ENCODE measurements at places on chromosomes 7 and 10.

DNA sequence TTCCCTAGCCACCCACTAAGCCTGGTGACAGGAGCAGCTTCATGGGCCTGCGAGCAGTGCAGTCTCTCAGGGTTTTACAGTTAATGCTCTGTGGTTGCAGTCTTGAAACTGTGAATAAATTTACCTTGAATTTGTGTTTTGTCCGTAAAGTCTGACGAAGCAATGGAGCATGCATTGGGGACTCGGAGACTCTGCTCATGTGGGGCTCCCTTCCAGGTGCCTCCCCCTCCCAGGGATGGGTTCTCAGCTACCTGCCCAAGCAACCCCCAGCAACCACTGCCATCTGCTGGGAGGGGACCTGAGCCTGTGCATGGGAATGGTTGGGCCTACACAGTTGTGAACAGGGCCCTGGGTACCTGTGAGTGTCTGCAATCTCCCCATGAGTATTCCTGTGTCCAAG lies 36.3 kb upstream of the IKZF1 start:
- DNase-seq = peak; percentile 25

DNA sequence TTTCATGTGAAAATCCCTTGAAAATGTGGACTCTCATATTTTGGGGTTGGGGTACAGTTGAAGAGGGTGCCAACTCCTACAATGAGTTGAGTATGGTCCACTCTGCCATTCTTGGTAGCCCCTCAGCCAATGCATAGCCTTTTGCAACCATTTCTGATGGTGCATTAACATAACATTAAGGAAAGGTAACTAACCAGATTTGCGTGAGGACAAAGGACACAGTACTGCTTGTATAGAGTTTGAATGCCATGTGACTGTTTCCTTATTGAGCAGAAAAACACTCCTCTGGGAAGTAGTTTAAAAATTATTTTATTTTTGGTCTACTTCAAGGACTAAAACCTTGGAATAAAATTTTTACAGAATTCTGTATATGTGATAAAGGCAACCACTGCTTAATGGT lies 107.9 kb downstream of the HIBADH start:
- no peak for DNase-seq

DNA sequence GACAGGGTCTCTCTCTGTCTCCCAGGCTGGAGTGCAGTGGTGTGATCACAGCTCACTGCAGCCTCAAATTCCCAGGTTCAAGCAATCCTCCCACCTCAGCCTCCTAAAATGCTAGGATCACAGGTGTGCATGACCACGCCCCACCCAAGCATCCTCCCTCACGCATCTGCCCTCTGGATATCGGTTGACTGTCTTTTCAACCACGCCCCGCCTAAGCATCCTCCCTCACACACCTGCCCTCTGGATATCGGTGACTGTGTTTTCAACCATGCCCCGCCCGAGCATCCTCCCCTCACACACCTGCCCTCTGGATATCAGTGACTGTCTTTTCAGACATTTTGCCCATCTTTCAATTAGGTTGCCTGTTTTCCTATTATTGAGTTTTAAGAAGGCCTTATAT lies 140.5 kb downstream of the MAD1L1 start:
- no peak for DNase-seq

DNA sequence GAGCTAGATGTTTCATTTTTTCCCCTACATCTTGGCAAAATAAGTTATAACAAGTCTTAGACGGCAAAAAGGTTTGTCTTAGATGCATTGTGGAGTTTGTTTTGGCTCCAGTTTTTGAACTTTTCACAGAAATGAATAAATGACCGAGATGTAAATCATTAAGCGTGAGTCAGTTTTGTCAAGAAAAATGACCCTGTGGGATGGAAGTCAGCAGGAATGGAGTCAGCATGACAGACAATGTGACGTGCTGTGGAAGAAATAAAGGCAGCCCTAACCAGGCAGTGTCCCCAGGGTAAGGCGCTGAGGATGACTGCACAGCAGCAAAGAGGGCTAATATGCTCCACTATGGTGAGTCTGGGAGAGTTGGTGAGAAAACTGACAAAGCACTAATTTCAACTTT lies 163.2 kb downstream of the NOC3L start:
- DNase-seq = no peak

GRCh38 chr7:44275146-44275545 lies 50.2 kb downstream of the CAMK2B start:
- DNase-seq = no peak

- no peak for DNase-seq
Measured at GRCh38 chr7:134129856-134130523, 2.9 kb downstream of the LRGUK start.

DNA sequence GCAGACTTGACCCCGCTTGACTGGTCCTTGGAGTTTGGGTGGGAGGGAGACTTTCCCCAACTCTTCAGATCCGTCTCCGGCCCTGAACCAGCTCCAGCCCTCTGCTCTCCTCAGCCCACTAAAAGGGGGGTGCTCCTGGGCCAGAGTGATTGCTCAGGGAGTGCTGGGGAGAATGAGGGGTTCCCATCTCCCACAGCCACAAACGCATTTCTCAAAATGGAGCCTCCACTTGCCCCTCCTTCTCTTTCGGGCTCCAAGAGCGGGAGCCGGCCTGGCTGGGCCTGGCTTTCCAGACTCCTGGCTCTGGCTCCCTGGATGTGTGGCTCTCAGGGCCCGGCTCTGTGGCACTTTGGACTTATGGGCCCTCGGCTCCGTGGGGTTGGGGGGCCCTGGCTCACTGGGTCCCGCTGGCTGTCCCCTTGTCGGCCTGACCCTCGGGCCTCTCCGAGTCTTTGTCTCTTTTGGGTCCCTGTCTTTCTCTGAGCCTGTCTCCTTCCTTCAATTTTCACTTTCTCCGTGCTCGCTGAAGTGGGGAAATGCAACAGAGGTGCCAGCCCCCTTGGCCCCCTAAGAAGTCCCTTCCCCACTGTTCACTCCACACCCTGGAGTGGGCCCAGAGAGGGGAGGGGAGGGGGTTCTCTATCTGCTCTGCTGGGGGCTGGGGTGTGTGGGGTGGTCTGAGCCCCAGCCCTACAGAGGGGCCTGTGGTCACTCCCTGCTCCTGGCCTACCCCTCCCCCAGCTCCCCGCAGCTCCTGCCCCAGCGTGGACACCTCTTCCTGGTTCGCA lies 713 bp downstream of the LZTS2 start:
- no peak for DNase-seq

DNA sequence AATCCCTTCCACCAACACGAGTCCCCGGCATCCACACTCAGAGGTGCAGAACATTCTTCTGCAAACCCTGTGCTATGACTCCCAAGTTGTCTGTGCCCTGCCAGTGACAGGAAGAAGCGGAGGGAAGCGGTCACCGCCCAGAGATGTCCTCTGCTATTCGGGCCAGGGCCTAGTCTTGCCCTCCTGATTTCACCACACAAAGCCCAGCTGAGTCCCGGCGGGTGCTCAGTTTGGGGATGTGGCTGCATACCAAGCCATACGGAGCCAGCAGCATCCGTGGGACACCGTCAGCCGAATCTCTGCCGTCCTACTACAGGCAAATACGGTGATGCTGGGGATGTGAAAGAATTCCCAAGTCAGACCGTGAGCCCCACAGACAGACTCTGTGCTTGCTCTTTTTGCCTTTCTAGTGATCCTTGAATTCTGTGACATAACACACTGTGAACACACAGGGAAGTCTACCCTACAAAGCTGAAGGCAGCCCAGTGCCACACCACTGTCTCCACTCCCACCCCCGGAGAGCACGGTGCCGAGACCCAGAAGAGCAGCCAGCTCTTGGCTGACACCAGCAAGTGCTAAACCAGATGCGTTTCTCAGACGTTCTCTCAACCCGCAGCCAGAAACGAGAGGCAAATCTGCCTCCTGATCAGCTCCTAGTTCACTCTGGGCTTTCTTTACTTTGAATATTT lies 2.0 kb downstream of the STK32C start:
- no peak for DNase-seq

- no peak for DNase-seq
Measured at GRCh38 chr10:84567133-84567532, 238.7 kb downstream of the CCSER2 start.

GRCh38 chr10:114081911-114082583 lies 38.4 kb downstream of the ADRB1 start:
- DNase-seq = no peak

DNA sequence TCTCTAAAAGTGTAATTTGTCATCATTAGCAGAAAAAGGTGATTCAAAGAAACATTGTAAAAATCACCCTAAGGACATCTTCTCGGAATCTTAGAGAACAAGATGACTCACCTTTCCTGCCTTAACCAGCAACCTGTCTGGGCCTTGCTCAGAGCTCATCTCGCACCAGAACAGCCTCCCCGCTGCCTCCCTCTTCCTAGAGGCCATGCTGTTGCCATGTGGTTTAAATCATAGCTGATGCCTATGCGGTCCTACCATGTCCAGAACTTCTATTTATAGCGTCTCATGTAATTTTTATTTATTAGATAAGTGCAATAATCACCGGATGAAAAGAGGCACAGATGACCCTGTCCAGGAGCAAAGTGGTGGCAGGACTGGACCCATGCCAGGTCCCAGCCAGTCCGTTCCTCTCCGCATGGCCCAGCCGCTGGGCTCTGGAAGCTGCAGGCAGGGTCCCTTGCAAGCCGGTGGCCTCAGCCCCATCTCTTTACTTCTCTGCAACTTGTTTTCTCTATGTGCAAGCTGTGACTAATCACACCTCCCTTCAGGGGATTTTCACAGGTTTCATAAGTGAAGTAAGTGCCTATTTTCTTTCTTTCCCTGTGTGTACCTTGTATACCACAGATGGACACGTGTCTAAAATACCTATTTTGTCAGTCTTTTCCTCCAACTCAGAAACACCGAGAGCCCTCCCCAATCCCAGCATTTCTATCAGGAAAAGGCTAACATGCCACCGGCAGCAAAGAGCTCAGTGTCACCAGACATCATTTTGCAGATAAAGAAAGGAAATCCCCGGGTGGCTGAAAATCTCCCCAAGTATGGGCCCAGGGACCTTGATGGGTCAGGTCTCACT lies 27.1 kb downstream of the KLF6 start:
- peak; percentile 79 for DNase-seq

GRCh38 chr10:59878915-59879314 lies 27.4 kb downstream of the CCDC6 start:
- no peak for DNase-seq

GRCh38 chr10:79938728-79939406 lies 10.0 kb downstream of the SFTPD start:
- DNase-seq = no peak

DNA sequence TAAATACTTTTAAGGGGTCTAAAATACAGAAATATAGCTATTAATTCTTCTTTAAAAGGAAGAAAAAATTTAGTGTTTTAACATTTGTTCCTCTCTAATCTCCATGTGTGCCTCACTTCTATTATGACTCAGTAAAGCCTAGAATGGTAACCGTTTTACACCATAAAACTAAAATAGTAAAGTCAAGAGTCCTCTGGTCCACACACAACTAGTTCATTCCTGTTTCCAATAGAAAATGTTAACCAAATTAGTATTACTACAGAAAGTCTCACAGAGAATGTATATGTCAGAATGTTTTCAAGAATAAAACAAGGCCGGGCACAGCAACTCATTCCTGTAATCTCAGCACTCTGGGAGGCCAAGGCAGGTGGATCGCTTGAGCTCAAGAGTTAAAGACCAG lies 55.8 kb downstream of the CNOT4 start:
- DNase-seq = no peak

GRCh38 chr10:7272008-7272407 lies 138.8 kb downstream of the SFMBT2 start:
- no peak for DNase-seq

DNA sequence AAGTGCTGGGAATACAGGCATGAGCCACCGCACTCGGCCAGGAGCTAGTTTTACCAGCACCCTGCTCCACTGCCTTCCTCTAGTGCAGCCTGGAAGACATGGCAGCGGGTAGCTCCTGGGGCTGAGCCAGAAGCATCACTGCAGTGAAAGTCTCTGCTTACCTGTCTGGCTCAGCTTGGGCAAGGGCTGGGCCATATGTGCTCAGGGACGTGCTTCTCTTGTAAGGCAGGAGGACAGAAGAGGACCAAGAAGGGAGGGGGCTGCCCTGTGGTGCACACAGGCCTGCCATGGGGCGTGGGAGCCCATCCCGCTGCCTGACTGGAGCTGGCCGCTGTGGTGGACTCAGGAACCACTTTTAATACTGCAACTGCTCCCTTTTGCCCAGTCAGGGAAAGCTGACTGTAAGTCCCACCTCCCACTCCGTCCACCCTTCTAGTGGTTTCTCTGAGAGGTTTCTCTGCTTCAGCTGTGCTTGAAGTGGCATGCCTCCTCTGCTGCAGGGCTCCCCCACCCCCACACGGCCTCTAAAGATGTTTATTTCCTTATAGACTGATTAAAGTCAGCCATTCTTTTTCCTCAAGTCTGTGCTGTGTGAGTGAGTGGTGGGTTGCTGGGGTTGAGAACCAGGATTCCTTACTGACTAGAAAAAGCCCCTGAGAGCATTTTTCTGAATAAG lies 25.3 kb upstream of the C10orf95 start:
- no peak for DNase-seq

DNA sequence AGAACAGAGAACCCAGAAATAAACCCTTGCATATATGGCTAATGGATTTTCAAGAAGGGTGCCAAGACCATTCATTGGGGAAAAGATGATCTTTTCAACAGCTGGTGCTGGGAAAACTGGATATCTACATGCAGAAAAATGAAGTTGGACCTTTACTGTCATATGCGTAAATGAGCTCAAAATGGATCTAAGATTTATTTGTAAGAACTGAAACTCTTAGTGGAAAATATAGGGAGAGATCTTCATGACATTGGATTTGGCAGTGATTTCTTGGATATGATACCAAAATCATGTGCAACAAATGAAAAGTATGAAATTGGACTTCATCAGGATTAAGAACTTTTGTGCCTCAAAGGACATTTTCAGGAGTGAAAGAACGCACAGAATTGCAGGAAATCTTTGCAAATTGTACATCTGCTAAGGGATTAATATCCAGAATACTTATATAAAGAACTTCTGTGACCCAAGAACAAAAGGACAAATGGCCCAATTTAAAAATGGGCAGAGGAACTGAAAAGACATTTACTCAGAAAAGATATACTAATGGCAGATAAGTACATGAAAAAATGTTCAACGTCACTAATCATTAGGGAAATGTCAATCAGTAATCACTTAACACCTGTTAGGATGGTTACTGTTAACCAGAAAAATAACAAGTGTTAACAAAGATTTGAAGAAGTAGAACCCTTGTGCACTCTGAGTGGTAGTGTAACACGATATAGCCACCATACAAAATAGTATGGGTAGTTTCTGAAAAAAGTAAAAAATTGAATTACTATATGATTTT lies 6.1 kb downstream of the DBF4 start:
- DNase-seq = no peak

DNA sequence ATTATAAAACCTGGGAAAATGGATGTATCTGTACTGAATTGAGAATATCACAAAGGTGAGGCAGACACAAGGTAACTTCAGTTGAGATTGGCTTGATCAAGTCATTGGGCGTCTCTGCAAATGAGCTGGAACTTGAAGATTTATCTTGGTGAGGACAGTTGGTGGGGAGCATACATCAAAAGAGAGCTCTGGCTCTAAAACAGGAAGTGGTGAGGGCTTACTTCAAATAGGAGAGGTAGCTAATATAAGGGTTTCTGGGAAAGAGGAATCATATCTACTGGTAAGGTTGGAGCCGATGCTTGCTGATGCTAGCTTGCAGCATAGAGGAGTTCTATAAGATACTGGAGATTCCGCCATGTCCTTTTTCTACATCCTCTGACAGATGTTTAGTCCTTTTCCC lies 39.9 kb upstream of the FGL2 start:
- DNase-seq = no peak

- no peak for DNase-seq
Measured at GRCh38 chr10:128067691-128068397, 58.4 kb downstream of the MKI67 start.

- no peak for DNase-seq
Measured at GRCh38 chr7:47905076-47905920, 43.0 kb downstream of the PKD1L1 start.

GRCh38 chr7:77200542-77200941 lies 923 bp upstream of the FGL2 start:
- peak; percentile 16 for DNase-seq
